ENCODE measurements at places on chromosomes 1 and 21.

DNA sequence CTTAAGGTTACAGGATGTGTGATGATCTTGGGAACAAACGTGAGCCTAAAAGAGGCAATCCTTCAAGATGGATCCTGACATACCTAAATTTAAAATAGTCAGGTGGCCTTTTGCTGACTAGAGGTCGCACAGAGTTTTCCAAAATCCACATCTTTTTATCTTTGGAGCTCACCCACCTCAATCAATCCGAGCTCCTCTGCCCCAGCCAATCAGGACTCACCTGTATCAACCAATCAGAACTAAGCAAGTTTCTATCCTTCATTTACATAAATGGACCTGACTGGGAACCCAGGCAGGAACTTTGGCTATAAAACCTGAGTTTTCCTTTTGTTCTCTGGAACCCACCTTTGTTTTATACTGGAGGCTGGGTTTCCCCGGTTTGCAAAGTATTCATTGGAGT is 16.2 kb downstream of the DNAJC11 start:
- no peak for ATAC-seq
- H3K4me3 ChIP-seq: no peak overlapping the region
- H3K27ac ChIP-seq: no peak overlapping the region
- H3K27me3 ChIP-seq: no peaks in the 10 kb centered on the region
- H3K4me1 ChIP-seq: peaks cover 33% of the 10 kb centered on the region
- peaks cover 9% of the 10 kb centered on the region for H3K36me3 ChIP-seq

GRCh38 chr1:42877380-42877779 is 31.0 kb downstream of the ZNF691 start:
- H3K4me1 ChIP-seq: no peaks in the 10 kb centered on the region
- no peak overlapping the region for H3K27ac ChIP-seq
- H3K27me3 ChIP-seq: peaks cover 4% of the 10 kb centered on the region
- ATAC-seq: no peak
- H3K36me3 ChIP-seq: no peaks in the 10 kb centered on the region

DNA sequence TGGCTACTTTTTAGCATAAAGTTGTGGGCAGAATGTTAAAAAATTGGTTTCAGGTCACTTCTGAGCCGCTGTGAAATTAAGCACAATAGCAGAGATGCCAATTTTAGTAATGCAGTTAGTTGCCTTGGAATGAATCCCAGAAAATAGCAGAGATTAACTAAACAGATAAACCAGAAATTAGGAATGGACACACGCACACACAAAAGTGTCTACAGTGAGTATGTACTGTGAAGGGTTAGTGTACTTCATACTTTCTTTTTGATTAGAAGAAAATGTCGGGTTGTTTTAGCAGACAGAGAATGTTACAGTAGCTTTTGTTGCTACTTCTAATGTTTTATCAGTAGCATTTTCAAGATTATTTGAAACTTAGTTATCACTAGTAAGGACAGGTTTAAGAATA is 106.7 kb downstream of the LEPR start:
- H3K27ac ChIP-seq: no peak overlapping the region
- ATAC-seq: no peak
- H3K27me3 ChIP-seq: peaks cover 31% of the 10 kb centered on the region
- no peak overlapping the region for H3K4me3 ChIP-seq
- H3K36me3 ChIP-seq: peaks cover 8% of the 10 kb centered on the region
- H3K4me1 ChIP-seq: peaks cover 4% of the 10 kb centered on the region

DNA sequence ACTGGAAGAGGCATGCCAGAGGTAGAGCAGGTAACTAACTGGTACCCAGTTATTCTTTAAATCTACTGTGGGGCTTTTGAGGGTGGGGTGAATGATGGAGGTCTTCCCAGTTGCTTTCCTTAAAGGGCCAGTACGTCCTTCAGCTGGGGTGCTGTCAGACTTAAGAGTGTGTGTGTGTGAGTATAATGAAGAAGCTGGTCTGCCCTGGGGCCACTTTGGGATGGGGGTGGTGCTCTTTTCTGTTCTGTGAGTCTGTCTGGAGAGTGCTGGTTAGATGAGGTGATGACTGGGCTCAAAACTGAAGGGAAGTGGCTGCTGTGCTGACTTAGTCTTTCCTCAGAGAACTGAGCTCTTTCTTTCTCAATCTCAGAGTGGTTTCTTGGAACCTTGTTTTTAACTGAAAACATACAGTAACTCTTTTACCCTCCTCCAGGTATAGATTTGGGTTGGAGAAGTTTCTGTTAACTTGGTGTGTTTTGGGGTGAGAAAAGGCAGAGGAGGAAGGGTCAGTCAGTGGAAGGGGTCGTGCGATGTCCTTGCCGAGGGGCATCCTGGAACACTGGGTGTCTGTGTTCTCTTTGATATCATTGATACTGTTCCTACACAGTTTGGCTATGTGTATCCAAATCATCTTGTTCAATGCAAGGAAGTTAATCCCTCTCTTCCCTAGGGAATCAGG is 746 bp downstream of the MACF1 start:
- H3K4me1 ChIP-seq: peaks cover 27% of the 10 kb centered on the region
- H3K27me3 ChIP-seq: no peaks in the 10 kb centered on the region
- H3K27ac ChIP-seq: peak overlapping the region; percentile 95
- H3K4me3 ChIP-seq: peak overlapping the region; percentile 88
- peaks cover 32% of the 10 kb centered on the region for H3K36me3 ChIP-seq

DNA sequence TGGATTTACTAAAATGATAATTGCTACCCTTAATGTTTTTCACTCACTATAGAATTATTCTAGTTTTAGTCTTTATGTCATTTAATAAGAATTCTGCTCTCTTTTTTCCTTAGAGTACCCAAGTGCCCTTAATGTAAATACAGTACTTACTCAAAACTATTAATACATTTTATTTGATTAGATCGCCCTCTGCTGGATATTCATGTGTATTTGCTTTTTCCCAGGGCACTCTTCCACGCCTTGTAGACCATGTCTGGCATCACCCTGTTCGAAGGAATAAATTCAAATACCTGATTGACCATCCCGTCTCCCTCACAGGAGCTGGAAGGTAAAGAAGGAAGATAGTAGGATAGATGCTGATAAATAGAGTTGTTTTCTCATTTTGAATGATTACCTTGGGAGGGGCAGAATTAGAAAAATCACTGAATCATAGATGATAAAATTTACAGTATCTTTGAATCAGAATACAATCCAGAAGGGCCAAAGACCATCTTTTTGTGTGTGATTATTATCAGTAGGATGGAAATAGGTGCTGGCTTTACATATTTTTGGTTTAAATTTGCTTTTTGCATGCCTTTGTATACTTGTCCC is 4.1 kb downstream of the AXDND1 start:
- no peak overlapping the region for H3K27ac ChIP-seq
- H3K27me3 ChIP-seq: no peaks in the 10 kb centered on the region
- H3K36me3 ChIP-seq: no peaks in the 10 kb centered on the region
- no peak overlapping the region for H3K4me3 ChIP-seq

- no peaks in the 10 kb centered on the region for H3K36me3 ChIP-seq
- peaks cover 12% of the 10 kb centered on the region for H3K27me3 ChIP-seq
- no peak overlapping the region for H3K27ac ChIP-seq
- no peak overlapping the region for H3K4me3 ChIP-seq
- H3K4me1 ChIP-seq: no peaks in the 10 kb centered on the region
Observed at GRCh38 chr1:55546553-55546952, 331.4 kb upstream of the USP24 start.

DNA sequence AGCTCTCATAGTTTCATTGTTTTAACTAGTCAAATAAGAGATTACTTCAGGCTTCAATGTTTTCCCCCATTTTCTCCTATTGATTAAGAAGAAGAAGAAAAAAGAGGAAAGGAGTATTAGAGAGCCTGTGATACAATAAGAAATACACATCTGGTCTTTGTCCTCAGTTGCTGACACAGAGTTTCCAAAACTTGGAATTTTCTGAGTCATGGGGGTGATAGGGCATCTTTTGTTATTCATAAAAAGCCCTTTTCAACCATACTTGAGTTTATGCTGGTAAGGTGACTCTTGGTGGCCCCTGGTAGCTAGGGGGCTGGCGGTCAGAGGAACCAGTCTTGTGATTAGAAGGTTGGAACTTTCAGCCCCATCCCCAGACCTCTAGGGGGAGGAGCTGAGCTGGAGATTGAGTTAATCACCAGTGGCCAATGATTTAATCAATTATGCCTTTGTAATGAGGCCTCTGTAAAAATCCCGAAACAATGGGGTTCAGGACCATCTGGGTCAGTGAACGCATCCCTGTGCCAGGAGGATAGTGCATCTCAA is 28.9 kb upstream of the KLF18 start:
- no peak for ATAC-seq
- no peaks in the 10 kb centered on the region for H3K4me1 ChIP-seq
- peaks cover 15% of the 10 kb centered on the region for H3K27me3 ChIP-seq
- H3K36me3 ChIP-seq: no peaks in the 10 kb centered on the region
- H3K4me3 ChIP-seq: no peak overlapping the region
- H3K27ac ChIP-seq: no peak overlapping the region

- H3K36me3 ChIP-seq: peaks cover 19% of the 10 kb centered on the region
- H3K27ac ChIP-seq: no peak overlapping the region
- H3K4me3 ChIP-seq: no peak overlapping the region
- no peaks in the 10 kb centered on the region for H3K27me3 ChIP-seq
- H3K4me1 ChIP-seq: no peaks in the 10 kb centered on the region
- ATAC-seq: no peak
Observed at GRCh38 chr1:63506782-63507181, 16.2 kb downstream of the ITGB3BP start.

DNA sequence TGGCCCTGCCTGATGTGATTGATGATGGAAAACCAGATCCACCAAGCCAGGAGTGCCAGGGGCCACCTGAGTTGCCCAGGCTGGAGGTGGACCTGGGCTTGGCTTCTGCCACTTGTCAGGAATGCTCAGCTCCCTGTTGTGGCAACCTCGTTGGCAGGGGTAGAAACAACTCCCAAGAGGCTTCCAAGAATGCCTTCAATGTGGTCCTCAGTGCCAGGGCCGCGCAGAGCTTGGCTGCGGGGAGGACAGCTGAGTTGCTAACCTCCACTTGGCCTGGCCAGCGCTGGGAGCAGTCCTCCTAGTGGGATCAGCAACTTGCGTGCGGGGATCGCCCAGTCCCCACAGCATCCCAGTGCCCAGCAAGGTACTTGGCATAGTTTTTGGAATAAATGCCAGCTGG is 9.0 kb downstream of the MYOM3 start:
- no peak overlapping the region for H3K4me3 ChIP-seq
- H3K27ac ChIP-seq: no peak overlapping the region
- H3K27me3 ChIP-seq: no peaks in the 10 kb centered on the region
- no peaks in the 10 kb centered on the region for H3K36me3 ChIP-seq

DNA sequence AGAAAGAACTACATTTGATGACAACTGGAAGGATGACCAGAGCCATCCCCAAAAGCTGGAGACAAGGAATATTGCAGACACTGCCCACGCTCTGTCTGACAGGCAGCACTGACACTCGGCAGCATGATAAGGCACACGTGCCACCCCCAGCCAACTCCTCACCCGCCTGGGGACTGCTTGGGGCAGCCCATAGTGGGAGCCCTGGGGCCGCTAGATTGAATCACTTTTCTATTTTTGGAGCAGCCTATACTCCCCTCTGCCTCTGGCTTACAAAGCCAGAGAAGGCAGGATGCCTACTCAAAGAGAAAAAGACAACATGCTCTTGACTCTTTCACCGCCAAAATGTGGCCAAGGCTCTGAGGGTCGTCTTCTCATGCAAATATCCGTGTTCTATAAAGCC is 1.3 kb downstream of the SMG5 start:
- peaks cover 80% of the 10 kb centered on the region for H3K36me3 ChIP-seq
- H3K27me3 ChIP-seq: no peaks in the 10 kb centered on the region
- peaks cover 23% of the 10 kb centered on the region for H3K4me1 ChIP-seq
- H3K4me3 ChIP-seq: peak overlapping the region; percentile 100
- ATAC-seq: peak; percentile 74

DNA sequence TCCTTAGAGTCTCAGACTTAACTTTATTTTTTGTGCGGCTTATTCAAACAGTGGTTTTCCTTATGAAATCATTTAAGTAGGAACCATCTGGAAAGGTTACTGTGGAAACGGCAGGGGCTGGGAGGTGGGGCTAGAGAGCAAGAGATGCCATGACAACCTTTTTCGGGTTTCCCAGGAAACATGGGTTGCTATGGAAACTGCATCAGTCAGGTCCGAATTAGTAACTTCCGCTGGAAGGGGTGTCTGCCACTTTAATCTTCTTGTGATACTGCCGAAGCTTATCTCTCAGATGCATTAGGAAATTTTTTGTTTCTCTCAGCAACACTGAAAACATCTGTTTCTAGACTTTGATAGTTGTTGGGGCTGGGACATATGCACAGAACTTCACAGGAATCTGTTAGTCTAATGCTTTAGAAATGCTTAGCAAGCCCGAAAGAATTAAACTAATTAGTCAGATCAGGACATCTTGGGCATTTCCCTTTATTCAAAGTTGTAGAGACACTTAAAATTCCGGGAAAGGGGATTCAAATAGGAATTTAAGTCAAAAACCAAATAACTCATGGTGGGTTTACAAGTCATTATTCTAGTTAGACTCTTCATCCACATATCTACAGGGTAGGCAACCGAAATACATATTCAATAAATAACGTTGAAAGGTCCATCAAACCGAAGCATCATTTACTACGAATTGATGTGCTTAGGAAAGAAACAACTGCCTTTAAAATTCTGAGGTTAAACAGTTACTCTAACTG is 2.6 kb downstream of the KCNA3 start:
- no peaks in the 10 kb centered on the region for H3K27me3 ChIP-seq
- peak overlapping the region; percentile 100 for H3K27ac ChIP-seq
- H3K4me1 ChIP-seq: peaks cover 27% of the 10 kb centered on the region
- H3K36me3 ChIP-seq: peaks cover 40% of the 10 kb centered on the region
- ATAC-seq: peak; percentile 60

DNA sequence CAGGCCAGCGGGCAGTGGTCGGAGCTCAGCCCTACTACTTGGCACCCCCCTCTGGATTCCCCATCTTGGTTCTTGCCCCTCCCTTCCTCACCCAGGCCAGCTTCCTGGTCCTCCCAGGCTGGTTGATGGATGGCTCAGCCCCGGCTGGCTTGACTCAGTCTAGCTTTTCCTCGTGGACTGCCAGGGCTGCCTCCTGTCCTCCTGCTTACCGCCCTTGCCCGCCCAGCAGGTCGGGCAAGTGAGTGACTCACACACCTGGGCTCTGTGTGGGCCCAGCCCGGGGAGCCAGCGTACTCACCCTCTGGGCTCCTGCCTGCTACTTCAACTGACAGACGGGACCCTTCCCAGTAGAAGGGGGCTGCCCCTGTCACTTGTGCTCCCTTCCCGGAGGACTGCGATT is 19.5 kb upstream of the ARHGEF10L start:
- peaks cover 28% of the 10 kb centered on the region for H3K27me3 ChIP-seq
- H3K4me1 ChIP-seq: no peaks in the 10 kb centered on the region
- no peak overlapping the region for H3K4me3 ChIP-seq
- H3K27ac ChIP-seq: no peak overlapping the region
- no peak for ATAC-seq

DNA sequence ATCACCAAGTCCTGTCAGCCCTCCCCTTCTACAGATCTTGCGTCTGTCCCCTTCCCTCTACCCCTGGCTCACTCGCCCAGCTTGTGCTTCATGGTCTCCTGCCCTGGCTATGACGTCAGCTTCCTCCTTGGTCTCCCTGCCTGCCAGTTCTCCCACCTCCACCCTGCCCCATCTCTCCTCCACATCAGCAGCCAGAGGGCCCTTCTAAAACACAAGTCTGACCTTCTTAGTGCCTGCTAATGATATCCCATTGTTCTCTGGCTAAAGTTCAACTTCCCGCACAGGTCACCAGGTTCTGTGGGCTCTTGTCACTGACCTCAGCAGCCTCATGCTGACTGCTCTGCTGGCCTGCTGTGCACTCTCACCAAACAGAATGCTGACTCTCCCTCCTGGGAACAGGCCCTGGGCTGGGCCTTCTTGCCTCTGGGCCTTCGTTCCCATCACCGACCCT is 24.7 kb upstream of the MYCL start:
- peak overlapping the region; percentile 62 for H3K27ac ChIP-seq
- H3K36me3 ChIP-seq: no peaks in the 10 kb centered on the region
- H3K4me3 ChIP-seq: no peak overlapping the region
- no peaks in the 10 kb centered on the region for H3K4me1 ChIP-seq
- peaks cover 3% of the 10 kb centered on the region for H3K27me3 ChIP-seq

- no peak overlapping the region for H3K27ac ChIP-seq
- H3K4me3 ChIP-seq: no peak overlapping the region
- ATAC-seq: no peak
- no peaks in the 10 kb centered on the region for H3K36me3 ChIP-seq
- H3K27me3 ChIP-seq: peaks cover 25% of the 10 kb centered on the region
Observed at GRCh38 chr1:32503153-32503552, 36.1 kb upstream of the ZBTB8A start.

Measured in activated T-helper 17 cell treated with anti-CD3 and anti-CD28 coated beads, Interleukin-2, amount 50 U/mL, for 72 hours (primary cell).